ENCODE measurements at places on chromosomes 11 and 22.
A peak's percentile ranks its signal among the peaks of the same experiment; 100 is the strongest.

GRCh38 chr22:32531228-32531627, 56.6 kb downstream of the FBXO7 start:
- DNase-seq: no peak

GRCh38 chr22:40791241-40791640, 27.9 kb downstream of the SLC25A17 start:
- DNase-seq: no peak

GRCh38 chr11:130381317-130381716, 47.1 kb downstream of the ADAMTS8 start:
- no peak for DNase-seq

- DNase-seq: peak; percentile 63
Measured at GRCh38 chr11:1837171-1838076, 1.4 kb upstream of the TNNI2 start.

GRCh38 chr11:95245038-95245437, 14.0 kb upstream of the SESN3 start:
- no peak for DNase-seq

- no peak for DNase-seq
Measured at GRCh38 chr22:45450921-45451651, 37.6 kb downstream of the RIBC2 start.

All from hematopoietic multipotent progenitor cell treated with erythropoietin and hydrocortisone succinate and interleukin-3 and kit ligand, for 15 days (in vitro differentiated cells).